Stromal cell of bone marrow (primary cell): ENCODE measurements at places on chromosomes 5 and 9.

DNA sequence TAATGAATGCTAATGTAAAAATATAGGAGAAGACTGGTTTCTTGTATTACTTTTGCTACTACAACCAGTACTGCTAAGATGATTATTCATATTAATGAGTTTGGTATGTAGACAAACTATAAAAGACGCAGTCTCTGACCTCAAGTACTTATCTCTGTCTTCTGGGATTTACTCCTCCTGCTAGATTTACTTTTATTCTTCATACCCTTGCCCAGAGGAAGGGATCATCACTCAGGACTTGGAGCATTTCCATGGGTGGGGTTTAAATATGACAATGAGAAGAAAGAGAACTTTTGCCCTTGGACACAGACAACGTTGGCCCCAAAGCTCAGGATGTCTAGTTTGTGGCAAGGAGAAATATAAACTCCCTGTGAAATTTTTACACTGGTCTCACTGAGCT is 126.1 kb downstream of the BNC2 start:
- DNase-seq = peak; percentile 43

GRCh38 chr5:80569961-80570786 is at the start of gene ANKRD34B:
TSS of gene ANKRD34B (minus strand) at chr5:80570280. CDS start at chr5:80560019, 10,261 bp downstream.
- DNase-seq = no peak

GRCh38 chr5:58927181-58927580 is 344.3 kb downstream of the RAB3C start:
- DNase-seq = no peak

GRCh38 chr9:726005-726404 is 115.5 kb upstream of the DMRT1 start:
- no peak for DNase-seq

DNA sequence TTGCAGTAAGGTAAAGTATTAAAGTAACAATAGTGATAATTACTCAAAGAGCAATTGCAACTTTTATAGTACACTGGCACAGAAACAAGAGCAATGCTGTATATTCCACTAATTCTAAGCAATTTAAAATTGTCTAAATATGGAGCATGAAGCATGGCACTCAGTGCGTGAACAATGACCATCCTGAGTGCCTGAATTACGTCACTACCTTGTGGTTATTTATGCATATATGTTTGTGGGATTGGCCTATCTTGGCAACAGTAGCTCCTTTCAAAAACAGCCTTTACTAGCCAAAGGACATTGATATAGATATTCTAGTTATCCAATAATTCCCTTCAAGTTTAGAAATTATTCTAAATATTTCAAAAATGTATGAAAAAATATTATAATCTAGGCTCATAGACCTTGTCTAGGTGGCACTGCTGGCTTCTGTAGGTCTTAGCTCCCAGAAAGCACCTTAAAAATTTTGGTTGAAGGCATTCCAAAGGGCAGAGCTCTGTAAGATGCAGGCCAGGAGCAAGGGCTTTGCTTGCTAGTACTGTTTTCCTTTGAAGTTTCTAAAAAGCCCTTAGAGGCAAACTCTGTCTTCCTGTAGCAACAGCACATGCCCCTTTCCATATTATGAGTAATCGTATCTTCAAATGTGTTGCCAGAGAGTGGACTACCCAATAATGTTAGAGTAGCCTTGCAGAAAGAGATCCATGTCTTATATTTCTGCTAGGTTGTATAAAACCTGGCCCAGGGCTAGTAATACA is 719.3 kb downstream of the NR2F1-AS1 start:
- no peak for DNase-seq

- DNase-seq = no peak
These were observed 211.6 kb upstream of the MPDZ start for GRCh38 chr9:13491138-13491492.

DNA sequence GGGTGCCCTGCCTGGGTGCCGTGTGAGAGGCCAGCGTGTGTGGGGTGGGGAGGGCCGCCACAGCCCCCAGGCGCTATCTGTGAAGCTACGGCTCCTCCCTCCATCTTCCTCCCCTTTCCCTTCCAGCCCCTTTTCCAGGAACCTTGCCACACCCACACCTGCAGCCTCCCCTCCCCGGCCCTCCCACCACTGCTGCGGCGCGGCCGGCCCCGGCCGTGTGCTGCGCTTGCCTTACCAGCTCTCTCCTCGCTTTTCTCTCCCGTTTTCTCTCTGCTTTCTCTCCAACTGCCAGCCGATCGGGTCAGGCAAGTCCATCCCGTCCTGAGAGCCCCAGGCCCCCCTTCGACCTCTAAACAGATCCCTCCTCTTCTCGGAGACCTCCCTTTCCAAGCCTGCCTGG is 21.4 kb downstream of the GOLGA2 start:
- no peak for DNase-seq

GRCh38 chr5:61362796-61363368 is 30.8 kb downstream of the ZSWIM6 start:
- DNase-seq = no peak

DNA sequence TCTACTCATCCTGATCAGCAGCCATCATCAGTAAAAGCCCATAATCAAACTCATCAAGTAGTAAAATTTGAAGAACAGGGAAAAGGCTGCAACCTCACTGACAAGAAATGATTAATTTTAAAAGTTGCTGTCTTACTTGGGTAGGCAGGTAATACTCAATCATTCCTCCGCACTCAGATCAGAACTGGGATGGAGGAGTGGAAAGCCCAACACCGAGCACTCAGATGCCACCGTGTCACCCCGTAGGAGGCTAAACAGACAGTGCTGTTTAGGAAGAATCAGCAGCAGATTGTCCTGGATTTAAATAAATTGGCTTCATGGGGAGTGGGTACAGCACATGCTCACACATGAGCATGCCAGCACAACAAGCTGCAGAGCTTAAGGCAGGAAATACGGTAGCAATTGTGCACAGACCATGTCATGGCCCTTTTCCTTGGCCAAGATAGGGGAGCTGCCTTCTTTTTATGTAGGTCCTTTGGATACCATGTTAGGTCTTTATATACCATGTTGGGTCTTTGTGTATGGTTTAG is 92.6 kb upstream of the CDH6 start:
- DNase-seq = no peak

- DNase-seq = peak; percentile 95
These were observed 14.3 kb downstream of the MCCC2 start for GRCh38 chr5:71601222-71602026.

DNA sequence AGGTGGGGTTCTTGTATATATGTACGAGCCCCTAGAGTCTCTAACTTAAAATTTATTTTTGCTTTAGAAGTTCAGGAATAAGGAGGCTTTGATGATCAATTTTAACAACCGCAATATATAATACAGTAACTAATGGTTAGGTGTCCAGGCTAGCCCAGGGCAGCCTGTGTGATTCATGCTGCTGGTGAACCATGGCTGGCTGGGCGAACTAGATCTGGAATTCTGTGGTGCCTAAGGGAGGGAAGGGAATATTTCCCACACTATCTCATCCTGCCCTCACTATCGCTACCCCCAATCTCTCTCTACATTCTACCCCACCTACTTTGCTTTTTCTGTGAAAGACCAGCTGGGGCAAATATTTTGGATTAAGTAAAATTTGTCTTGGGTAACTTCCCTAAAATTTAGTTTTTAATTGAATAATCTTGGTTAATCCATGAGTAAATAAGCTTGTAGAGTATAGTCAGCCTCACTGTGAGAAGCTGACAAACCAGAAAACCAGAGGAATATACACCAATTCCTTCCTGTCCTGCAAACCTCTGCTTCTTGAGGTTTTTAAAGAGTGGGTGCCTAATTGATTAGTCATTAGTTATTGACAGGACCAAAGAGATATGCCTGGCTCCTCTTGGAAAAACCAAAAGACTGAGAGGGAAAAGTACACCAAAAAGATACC is 115.1 kb upstream of the CCDC152 start:
- DNase-seq = no peak

- no peak for DNase-seq
These were observed 11.1 kb upstream of the TTC23L start for GRCh38 chr5:34827588-34828506.

DNA sequence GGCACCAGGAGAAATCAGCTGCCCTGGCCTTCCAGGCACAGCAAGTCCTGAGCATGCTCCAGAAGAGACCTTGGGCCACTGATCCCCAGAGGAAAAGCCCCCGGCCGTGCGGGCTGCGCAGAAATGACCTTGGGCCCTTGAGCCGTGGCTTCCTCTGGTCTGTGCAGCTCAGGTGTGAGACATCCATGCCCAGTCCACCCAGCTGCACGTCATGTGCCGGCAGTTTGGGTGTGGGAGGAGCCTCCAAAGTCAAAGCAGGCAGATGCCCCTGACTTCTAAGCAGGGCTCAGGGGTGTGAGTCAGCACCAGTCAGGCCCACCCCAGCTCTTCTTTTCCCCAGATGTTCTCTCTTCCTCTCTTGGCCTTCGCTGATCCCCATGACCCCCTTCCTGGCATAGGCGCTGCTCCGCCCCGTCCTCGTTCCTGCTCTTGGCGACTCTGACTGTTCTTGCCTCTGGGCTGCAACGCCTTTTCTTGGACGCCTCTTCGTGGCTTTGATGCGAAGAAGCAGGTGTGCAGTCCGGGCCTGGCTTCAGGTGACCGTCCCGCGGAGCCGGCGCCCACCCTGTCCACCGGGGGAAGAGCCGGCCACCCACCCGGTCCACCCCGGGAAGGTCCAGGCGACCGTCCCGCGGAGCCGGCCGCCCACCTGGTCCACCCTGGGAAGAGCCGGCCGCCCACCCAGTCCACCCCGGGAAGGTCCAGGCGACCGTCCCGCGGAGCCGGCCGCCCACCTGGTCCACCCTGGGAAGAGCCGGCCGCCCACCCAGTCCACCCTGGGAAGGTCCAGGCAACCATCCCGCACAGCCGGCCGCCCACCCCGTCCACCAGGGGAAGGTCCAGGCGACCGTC is 5.9 kb upstream of the QSOX2 start:
- no peak for DNase-seq

DNA sequence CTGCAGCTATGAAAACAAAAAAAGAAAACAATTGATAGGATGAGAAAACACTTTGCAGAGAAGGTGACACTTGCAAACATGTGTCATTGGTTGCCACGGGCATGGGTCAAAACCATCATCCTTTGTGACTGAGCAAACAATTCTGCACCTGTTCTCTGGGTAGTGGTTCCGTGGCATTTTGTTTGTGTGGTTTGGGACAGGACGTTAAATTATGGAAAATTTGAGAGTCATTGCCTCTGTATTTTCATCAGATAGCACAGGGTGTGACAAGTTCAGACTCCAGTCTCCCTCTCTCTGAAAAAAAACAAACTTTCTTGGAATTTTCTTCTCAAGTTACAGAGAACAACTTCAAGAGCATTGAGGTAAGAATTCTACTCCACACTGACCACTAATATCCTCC is 113.4 kb upstream of the HMHB1 start:
- no peak for DNase-seq

- DNase-seq = no peak
These were observed 1.8 kb downstream of the TMOD1 start for GRCh38 chr9:97502984-97503861.

- DNase-seq = no peak
These were observed 42.0 kb downstream of the PIP5K1B start for GRCh38 chr9:68747043-68747533.

GRCh38 chr9:125439434-125440272 is 178.0 kb downstream of the GAPVD1 start:
- DNase-seq = no peak

GRCh38 chr9:76444322-76444929 is 14.6 kb upstream of the GCNT1 start:
- DNase-seq = no peak

GRCh38 chr5:170471551-170472178 is 32.2 kb upstream of the KCNIP1 start:
- no peak for DNase-seq

DNA sequence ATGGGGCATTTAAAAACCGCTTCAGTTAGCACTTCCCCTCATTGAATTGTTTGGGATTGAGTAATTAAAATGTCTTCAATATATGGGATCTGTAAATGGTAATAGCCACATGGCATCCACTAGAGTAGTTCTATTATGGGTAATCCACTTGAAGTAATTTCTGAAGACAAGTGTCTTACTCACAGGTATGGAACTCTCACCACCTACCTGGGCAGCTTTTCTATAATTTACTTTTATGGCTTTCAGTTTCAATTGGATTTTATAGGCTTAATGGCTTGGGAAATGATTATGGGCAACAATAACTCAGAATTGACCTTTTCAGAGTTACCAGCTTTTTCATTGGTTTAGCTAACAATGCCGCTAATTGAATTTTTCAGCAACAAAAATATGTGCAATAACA is 597.9 kb downstream of the PTPRD start:
- no peak for DNase-seq

- no peak for DNase-seq
These were observed 63.4 kb upstream of the SREK1 start for GRCh38 chr5:66080664-66081063.

- DNase-seq = no peak
These were observed 485.4 kb downstream of the ZNF608 start for GRCh38 chr5:124260921-124261515.

DNA sequence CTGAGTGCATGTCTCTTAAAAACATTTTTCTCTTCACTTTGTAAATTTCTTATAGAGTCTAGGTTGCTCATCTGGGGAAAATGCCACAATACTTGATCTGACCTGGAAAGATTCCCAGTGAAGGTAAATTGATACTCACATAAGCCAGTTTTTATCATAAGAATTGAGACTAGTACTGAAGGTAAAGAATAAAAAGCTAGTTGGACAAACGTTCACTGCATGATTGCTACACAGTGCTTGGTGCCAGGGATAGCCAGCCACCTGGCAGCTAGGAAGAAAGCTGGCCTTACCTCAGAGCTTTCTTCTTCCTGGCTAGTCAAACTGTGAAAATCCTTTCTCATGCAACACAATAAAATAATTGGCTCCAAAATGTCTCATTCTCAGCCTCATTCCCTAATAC is 77.1 kb downstream of the MUSK start:
- no peak for DNase-seq

GRCh38 chr5:122880749-122881148 is 35.3 kb downstream of the SNX24 start:
- DNase-seq = no peak

GRCh38 chr5:171444582-171444981 is 25.1 kb downstream of the FGF18 start:
- no peak for DNase-seq

DNA sequence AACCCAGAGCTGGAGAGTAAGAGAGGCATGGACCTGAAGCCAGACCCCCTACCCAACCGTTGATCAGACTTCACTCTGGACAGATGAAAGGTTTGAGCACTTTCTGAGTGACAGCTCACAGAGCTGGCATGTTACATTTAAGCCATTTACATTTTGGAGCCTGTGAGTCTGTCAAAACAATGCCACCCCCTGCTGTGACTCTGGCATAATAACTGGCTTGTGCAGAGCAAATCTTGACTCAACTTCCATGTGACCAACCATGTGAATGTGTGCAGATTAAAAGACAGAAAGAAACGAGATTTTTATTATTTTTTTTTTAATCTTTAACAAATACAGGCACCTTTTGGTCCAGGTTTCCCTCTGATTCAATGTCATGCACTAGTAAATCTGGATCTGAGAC is 48.5 kb downstream of the MFAP3 start:
- peak; percentile 39 for DNase-seq

GRCh38 chr5:17004441-17005106 is 68.5 kb upstream of the MYO10 start:
- DNase-seq = no peak

- no peak for DNase-seq
These were observed 37.5 kb upstream of the DMRT1 start for GRCh38 chr9:804026-804425.

GRCh38 chr5:23977997-23978396 is 470.6 kb downstream of the PRDM9 start:
- DNase-seq = no peak

GRCh38 chr9:124654431-124654830 is 116.7 kb downstream of the NR6A1 start:
- DNase-seq = no peak
